ENCODE measurements at places on chromosomes 4 and X.

- no peak for DNase-seq
Measured at GRCh38 chr4:148441624-148441985, 609 bp downstream of the NR3C2 start.

- DNase-seq, result no peak
Measured at GRCh38 chr4:82376109-82376508, 2.3 kb upstream of the HNRNPD start.

GRCh38 chr4:31052519-31052918 lies 332.4 kb downstream of the PCDH7 start:
- DNase-seq, result no peak

GRCh38 chr4:150089732-150090131 lies 11.5 kb downstream of the DCLK2 start:
- DNase-seq, result no peak

- no peak for DNase-seq
Measured at GRCh38 chrX:11629593-11630211, 36.0 kb downstream of the ARHGAP6 start.

DNA sequence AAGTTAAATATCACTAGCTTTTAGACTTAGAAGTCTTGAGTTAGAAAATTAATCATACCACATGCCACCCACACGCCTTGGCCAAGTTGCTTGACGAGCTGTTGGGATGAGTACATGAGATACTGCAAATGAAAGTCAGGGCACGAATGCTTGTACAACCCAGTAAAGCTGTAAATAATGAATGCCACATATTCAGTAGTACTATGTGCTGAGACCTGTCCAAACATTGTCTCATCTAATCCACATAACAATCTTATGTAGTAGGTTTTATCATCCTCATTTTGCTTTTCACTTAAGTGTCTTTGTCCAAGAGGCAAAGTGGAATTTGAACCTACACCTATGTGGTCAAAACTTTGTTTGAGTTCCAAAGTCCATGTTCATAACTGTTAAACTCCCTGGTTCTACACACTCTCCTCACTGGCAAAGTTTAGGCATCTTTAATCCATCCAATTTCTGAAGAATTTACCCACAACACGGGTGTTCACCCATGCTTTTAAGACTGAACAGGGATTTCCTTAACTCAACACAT lies 74.1 kb downstream of the LDB2 start:
- DNase-seq, result no peak

- DNase-seq, result no peak
Measured at GRCh38 chrX:39690541-39691415, 407.0 kb downstream of the BCOR start.

- peak; percentile 4 for DNase-seq
Measured at GRCh38 chrX:152904151-152905080, 6.5 kb downstream of the ZNF185 start.

- DNase-seq, result no peak
Measured at GRCh38 chr4:80903020-80903419, 127.5 kb upstream of the BMP3 start.

GRCh38 chr4:11489453-11490083 lies 60.9 kb upstream of the HS3ST1 start:
- no peak for DNase-seq

Measured in activated T-cell treated with anti-CD3 and anti-CD28 coated beads for 4 hours (primary cell).